Muscle of leg (tissue), 16 donors: ENCODE measurements at places on chromosomes 11 and 22.

- DNase-seq = no peak
Measured at GRCh38 chr11:116853461-116854073, 16.1 kb upstream of the APOA1 start.

GRCh38 chr22:26646158-26646557, 11.2 kb upstream of the MIAT start:
- DNase-seq = no peak

- DNase-seq = peak; percentile 55
Measured at GRCh38 chr22:37627545-37627944, 11.9 kb upstream of the SH3BP1 start.

- DNase-seq = no peak
Measured at GRCh38 chr22:19867617-19868016, 12.9 kb upstream of the GNB1L start.

DNA sequence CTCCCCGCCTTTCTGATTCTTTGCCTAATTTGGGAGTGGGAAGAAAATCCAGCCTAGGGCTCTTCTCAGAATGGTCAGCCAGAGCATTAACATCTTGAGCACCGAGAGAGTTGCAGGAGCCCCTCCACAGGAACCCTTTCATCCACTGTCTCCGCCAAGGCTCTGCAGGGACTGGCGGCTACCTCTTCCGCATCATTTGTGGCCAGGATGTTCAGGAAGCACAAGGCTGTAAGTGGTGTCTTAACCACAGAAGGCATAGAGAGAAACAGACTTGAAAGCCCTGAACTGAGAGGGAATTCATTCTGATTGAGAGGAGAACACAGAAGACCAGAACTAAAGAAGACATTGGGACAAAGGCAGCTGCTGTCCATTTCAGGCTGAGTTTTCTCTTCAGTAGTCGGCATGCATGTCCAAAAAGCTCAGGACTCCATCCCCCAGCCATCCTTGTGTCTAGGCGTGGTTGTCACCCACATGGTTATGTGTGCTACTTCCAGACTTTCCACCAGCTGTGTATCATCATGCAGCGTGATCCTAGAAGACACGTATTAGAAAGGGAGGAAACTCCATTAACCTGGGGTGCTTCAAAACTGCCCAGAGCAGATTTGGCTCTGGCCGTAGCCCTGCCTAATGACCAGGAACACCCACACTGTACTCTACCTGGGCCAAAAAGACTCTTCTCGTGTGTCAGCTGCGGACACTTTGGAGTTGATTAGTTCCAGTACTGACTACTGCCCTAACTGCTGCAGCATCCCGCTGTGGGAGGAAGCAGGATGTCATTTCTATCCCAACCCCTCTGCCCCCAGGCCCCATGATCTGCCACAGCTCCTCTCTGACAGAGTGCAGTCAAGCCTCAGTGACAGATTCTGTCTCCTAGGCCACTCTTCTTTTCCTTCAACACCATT, 725.1 kb downstream of the NTM start:
- DNase-seq = peak; percentile 17

DNA sequence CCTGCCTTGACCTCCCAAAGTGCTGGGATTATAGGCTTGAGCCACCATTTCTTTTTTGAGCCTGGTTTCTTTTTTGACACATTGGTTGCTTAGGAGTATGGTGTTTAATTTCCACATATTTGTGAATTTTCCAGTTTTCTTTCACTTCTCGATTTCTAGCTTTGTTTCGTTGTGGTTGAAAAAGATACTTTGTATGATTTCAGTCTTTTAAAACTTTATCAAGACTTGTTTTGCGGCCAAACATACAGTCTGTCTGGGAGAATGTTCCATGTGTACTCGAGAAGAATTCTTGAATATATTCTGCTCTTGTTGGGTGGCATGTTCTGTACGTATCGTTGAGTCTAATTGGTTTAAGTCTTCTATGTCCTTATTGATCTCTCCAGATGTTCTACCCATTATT, 20.8 kb downstream of the SHANK3 start:
- no peak for DNase-seq

DNA sequence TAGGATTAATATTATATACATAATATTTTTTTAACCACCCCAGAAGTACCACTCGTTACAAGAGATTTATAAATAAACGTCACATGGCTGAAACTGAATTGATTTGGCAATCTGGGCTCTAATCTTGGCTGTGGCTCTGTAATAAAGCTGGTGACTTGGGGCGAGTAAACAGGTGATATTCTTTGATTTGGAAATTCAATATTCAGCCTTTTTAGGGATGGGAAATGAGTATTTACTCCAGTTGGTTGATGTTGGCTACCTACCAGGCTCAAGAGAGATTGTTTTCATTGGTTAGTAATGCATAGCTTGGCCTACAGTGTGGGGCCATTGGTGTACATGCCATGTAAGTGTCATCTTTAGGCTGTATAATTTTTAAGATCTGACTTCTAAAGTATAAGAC, 117.7 kb upstream of the SORL1-AS1 start:
- no peak for DNase-seq

DNA sequence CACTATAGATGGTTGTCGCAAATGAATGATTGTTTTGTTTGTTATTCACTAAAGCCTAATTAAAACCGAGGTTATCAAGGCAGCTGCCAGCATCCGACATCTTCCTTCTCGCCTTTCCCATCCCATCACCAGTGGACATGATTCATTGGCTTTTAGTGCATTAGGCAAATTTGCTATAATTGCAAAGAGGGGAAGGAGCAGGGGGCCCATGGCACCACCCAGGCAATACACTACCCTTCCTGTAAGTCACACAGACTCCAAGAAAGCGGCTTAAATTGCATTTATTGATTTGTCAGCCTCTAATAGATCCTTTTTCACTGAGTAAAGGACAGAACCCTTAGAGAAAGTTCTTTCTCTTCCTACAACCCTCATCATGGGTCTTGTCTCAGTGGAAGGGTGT, 169.2 kb upstream of the NCAM1 start:
- DNase-seq = no peak

DNA sequence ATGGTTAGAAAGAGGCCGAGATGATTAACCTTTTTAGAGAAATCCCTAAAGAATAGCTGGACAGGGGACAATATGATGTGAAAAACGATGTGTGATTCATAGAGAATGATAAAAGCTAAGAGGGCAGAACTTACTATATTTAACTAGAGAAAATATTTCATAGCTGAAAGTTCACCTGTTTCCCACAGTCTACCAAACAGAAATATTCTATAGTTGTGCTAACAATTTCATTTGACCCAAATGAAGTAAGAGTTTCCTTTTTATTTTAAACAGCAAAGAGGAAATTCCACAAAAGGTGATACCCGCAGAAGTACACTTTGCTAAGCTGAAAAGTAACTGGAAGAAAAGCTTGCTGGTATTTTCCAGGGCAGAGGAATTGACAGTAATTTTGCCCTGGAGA, 26.7 kb downstream of the ALKBH8 start:
- no peak for DNase-seq

DNA sequence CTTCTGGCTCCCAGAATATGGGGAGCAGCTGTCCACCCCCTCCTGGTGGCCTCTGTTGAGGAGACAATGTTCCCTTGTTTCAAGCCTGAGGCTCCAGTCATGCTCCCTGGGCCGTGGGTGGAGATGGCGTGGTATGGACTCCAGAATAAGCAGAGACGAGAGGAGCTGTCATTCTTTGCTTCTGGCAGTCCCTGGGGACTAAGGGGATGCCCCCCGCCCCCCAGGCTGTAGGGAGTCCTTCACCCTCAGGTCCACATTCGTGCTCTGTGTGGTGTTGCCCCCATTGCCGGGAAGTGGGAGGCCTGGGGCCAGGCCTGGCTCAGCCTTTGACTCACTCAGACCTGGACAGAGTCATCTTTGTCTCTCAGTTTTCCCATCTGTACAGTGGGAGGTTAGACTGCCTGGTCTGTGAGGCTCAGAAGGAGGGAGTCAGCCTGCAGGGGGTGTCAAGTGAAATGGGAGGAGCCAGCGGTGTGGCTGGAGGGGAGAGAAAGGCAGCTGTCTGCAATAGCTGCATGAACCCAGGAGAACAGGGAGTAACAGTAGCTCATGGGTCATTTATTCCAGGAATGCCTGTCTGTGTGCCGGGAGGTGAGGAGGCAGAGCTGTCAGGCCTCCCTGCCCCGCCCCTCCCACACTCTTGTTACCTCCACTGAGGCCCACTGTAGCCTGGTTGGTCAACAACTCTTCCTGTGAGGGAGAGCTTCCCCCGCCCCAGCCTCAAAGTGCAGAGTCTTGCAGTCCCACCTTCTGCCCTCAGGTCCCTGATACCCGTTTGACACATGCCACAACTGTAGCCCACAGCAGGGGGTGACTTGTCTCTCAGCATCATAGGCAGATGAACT, 6.3 kb downstream of the ARHGEF17 start:
- peak; percentile 70 for DNase-seq

- no peak for DNase-seq
Measured at GRCh38 chr22:23542933-23543332, 37.2 kb downstream of the IGLL1 start.

- DNase-seq = peak; percentile 43
Measured at GRCh38 chr22:44586999-44587736, 89.1 kb upstream of the RTL6 start.

DNA sequence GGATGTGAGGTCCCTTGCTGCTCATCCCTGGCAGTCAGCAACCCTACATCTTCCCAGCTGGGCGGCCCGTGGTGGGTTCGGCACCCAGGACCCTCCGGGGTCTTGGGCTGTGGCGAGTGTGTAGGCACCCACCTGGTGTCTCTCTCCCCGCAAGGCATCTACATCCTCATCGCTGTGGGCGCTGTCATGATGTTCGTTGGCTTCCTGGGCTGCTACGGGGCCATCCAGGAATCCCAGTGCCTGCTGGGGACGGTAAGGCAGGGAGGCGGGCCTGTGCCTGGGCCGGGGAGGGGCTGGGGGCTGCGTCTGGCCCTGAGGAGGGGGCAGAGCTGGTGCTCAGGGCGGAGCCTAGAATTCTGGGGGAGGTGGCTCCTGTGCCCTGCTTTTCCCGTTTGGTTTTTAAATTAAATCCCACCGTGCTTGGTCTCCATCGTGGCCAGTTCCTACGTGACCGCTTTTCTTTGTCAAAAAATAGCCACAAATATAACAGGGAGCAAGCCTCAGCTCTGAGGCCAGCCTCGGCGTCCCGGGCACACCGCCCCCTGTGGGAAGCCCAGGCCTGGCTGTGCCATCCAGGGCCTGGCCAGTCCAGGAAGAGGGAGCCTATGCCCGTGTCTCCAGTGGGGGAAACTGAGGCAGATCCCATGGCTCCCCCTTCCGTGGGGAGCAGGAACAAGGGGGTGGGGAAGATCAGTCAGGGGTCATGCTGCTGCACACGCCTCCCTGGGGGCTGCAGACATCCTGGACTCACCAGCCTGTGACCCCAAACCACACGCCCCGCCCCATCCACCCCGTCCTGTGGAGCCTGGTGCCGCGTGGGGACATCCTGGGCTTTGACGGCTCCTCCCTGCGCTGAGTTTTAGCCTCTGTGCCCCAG, 6.4 kb upstream of the TSSC4 start:
- DNase-seq = no peak

- DNase-seq = peak; percentile 93
Measured at GRCh38 chr22:29306835-29307595, 565 bp downstream of the GAS2L1 start.

- DNase-seq = peak; percentile 92
Measured at GRCh38 chr22:37173709-37174108, 14.3 kb downstream of the C1QTNF6 start.

DNA sequence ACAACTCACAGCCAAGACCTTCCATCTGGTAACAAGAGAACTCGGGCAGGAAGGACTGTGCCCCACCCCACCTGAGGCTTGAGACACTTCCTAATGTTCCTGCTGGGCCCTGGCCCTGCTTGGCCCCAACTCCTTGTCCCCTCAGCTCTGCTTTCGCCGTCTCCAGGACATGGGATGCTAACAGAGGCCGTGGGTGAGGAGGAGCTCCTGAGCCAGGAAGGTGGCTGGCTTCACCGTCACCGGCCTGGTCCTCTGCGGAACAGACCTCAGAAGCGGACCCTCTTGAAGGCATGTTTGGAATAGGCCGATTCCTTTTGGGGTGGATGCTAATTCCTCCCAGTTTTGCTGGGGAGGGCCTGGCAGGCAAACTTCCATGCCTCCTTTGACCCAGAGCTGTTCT, 154.3 kb downstream of the CACNA1I start:
- no peak for DNase-seq

GRCh38 chr11:65591939-65592857, 3.4 kb downstream of the KCNK7 start:
- no peak for DNase-seq

GRCh38 chr11:8250434-8250833, 13.2 kb downstream of the LMO1 start:
- no peak for DNase-seq

DNA sequence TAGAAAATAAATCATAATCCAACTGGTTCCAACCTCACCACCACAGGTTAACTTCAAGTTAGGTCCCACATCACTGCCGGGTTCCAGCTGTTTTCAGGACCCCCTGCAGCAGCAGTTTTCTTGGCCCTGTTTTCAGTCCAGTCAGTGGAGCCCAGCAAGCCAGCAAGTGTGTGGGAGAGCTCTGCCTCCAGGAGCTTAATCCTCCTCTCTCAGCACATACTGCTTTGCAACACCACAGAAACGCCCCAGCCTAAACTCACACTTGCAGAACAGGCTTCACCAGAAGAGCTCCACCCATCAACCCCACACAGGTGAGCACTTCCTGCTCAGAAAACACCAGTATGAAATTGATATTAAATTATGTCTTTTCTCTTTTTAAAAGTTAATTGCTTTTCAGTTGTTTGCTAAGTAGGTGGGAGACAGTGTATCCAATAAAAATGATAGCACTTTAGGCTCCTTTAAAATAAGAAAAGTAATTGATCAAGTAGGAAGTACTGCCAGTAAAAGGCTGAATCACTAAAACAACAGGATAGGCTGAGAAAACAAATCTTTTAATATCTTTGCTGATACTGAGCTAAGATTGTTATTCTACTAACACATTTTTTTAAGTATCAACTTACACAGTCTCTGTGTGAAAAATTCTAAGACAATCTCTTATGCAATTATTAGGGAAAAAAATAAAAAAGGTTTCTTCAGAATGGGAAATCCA, 81.5 kb upstream of the TP53AIP1 start:
- DNase-seq = no peak

DNA sequence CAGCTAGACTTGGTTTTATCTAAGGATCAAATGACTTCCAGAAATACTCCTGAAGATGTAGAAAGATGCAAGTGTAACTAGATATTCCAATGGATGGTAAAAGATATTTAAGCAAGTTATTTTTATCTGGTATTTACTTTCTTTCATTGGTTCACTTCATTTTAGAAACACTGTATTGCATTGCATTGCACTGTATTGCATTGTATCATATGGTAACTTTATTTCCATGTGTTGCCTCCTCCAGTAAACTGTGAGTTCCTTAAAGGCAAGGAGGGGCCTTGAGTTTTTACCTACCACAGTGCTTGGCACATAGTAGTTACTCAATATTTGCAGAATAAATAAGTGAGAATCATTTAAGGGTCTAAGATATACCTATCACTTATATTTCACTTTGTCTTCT, 31.8 kb upstream of the FLI1 start:
- DNase-seq = no peak

DNA sequence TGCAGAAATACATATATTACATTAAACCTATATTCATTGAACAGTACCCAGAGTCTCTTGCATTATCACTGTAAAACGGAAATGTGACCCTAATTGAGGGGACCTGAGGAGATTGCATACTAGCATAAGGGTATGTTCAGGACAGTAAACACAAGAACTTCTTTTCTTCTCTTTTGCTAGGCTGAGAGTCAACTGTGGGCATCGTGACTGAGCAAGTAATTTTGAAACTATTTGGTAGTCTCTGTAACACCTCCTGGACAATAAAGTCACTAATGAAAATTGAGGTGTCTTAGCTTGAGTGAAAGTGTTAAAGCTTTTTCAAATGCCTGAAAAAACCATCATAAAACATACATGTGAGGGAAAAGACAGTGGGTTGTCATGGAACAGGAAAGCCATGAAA, 90.9 kb downstream of the PDHX start:
- no peak for DNase-seq

GRCh38 chr11:23976426-23976825, 520.4 kb upstream of the LUZP2 start:
- no peak for DNase-seq
